ENCODE measurements at places on chromosomes 12 and 14. TPM values are rescaled to one million over a fixed set of nuclear protein-coding genes. Genes with fewer than 3 reads are reported as not detected.

DNA sequence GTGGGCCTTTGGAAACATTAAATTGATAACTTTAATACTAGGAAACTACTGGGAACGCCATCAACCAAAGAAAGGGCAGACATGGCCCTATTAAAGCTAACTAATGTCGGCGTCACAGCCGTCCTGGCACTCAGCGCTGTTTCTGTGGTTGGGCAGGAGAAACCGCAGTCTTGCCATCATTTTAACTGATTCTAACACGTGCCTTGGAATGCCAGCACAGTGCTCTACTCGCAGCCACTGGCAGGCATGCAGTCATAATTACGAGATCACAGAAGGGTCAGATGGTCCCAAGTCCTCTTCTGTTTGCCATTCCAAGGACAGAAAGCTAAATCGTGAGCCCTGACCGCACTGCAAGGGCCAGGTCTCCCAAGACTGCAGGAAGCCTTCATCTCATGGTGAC, 75.2 kb downstream of the RIMBP2 start:
- H3K27ac ChIP-seq: no peak overlapping the region
- peaks cover 6% of the 10 kb centered on the region for H3K27me3 ChIP-seq
- no peaks in the 10 kb centered on the region for H3K4me1 ChIP-seq
- no peaks in the 10 kb centered on the region for H3K36me3 ChIP-seq
- DNase-seq: no peak
- H3K4me3 ChIP-seq: no peak overlapping the region

GRCh38 chr14:104148433-104149277, 10.3 kb downstream of the KIF26A start:
- DNase-seq: no peak
- H3K27me3 ChIP-seq: peaks cover 9% of the 10 kb centered on the region
- no peak overlapping the region for H3K27ac ChIP-seq
- H3K4me3 ChIP-seq: no peak overlapping the region

GRCh38 chr12:115172521-115172920, 488.5 kb upstream of the TBX3 start:
- no peaks in the 10 kb centered on the region for H3K27me3 ChIP-seq
- H3K4me3 ChIP-seq: no peak overlapping the region
- H3K4me1 ChIP-seq: no peaks in the 10 kb centered on the region
- no peak overlapping the region for H3K27ac ChIP-seq

DNA sequence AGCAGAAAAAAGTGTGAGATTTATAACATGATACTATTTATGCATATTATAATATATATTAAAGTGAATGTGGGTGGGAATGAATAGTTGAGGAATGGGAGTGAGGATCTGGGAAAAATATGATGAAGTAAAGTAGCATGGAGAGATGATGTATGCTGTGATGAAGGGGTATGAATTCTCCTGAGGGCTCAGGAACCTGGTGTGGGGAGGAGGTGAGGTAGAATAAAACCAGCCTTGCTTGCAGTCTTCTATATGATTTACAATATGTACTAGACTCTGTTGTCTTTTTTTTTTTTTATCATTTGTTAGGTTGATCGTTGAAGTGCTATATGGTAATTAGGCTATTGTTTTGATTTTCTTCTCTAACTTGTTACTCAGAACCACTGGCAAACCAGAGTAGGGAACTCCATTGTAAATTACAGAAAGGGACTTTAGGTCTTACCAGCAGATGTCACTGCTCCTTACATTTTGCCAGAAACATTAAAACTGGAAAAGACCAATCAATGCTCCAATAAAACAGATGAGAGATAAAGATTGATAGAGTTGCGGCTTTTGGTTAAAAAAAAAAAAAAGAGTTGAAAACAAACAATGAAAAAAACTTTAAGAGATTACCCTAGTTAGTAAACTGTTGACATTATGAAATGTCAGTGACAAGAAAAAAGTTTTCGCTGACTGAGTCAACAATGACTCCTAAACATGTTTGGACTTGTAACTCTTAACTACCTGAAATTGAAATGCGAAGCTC, 39.9 kb downstream of the ATL1 start:
- peak; percentile 5 for DNase-seq
- H3K36me3 ChIP-seq: peaks cover 3% of the 10 kb centered on the region
- no peaks in the 10 kb centered on the region for H3K27me3 ChIP-seq
- H3K27ac ChIP-seq: peak overlapping the region; percentile 60
- no peaks in the 10 kb centered on the region for H3K4me1 ChIP-seq

Gene VASH1
- polyA plus RNA-seq: 0.05 TPM

Gene BLTP3B
- 22.9 TPM for polyA plus RNA-seq

GRCh38 chr12:13135371-13136178, 32.1 kb upstream of the GSG1 start:
- H3K36me3 ChIP-seq: no peaks in the 10 kb centered on the region
- no peak overlapping the region for H3K27ac ChIP-seq
- H3K4me3 ChIP-seq: no peak overlapping the region
- H3K4me1 ChIP-seq: no peaks in the 10 kb centered on the region
- no peaks in the 10 kb centered on the region for H3K27me3 ChIP-seq

GRCh38 chr14:76647697-76648298, 113.5 kb upstream of the VASH1 start:
- peak; percentile 11 for DNase-seq
- H3K4me3 ChIP-seq: no peak overlapping the region
- H3K27ac ChIP-seq: no peak overlapping the region

DNA sequence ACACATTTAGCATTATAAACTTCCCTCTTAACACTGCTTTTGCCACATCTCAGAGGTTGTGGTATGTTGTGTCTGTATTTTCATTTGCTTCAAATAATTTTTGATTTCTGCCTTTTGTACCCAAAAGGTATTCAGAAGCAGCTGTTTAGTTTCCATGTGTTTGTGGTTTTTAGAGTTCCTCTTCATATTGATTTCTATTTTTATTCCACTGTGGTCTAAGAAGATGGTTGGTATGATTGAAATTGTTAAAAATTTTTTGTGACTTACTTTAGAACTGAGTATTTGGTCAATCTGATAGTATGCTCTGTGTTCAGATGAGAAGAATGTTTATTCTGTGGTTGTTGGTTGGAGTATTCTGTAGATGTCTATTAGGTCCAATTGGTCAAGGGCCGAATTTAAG, 76.4 kb downstream of the IFNG-AS1 start:
- no peak for DNase-seq
- H3K4me3 ChIP-seq: peak overlapping the region; percentile 43
- H3K27ac ChIP-seq: peak overlapping the region; percentile 67
- H3K27me3 ChIP-seq: peaks cover 6% of the 10 kb centered on the region
- H3K4me1 ChIP-seq: peaks cover 61% of the 10 kb centered on the region

- no peak for DNase-seq
- no peak overlapping the region for H3K4me3 ChIP-seq
- H3K27ac ChIP-seq: no peak overlapping the region
- H3K27me3 ChIP-seq: no peaks in the 10 kb centered on the region
Observed at GRCh38 chr12:116027551-116027821, 250.0 kb downstream of the MED13L start.

GRCh38 chr12:97767347-97767746, 304.7 kb downstream of the RMST start:
- H3K27ac ChIP-seq: no peak overlapping the region
- no peaks in the 10 kb centered on the region for H3K36me3 ChIP-seq
- DNase-seq: no peak
- no peaks in the 10 kb centered on the region for H3K4me1 ChIP-seq

Gene WNT5B
- not detected for polyA plus RNA-seq

- no peaks in the 10 kb centered on the region for H3K4me1 ChIP-seq
- no peak for DNase-seq
- no peak overlapping the region for H3K27ac ChIP-seq
- H3K36me3 ChIP-seq: no peaks in the 10 kb centered on the region
- H3K4me3 ChIP-seq: no peak overlapping the region
Observed at GRCh38 chr12:2490831-2491230, 303.9 kb upstream of the FKBP4 start.

Gene CLEC4D
- polyA plus RNA-seq: 0.51 TPM

GRCh38 chr12:51915951-51916350, 8.6 kb downstream of the ACVRL1 start:
- H3K4me3 ChIP-seq: no peak overlapping the region
- no peak overlapping the region for H3K27ac ChIP-seq
- H3K36me3 ChIP-seq: no peaks in the 10 kb centered on the region
- H3K4me1 ChIP-seq: no peaks in the 10 kb centered on the region
- H3K27me3 ChIP-seq: no peaks in the 10 kb centered on the region

- H3K27ac ChIP-seq: no peak overlapping the region
- no peak overlapping the region for H3K4me3 ChIP-seq
- H3K4me1 ChIP-seq: peaks cover 12% of the 10 kb centered on the region
- H3K27me3 ChIP-seq: peaks cover 38% of the 10 kb centered on the region
- no peaks in the 10 kb centered on the region for H3K36me3 ChIP-seq
- DNase-seq: no peak
Observed at GRCh38 chr12:116664085-116664484, 73.8 kb downstream of the SPRING1 start.

GRCh38 chr14:43674273-43674672, 832.8 kb downstream of the FSCB start:
- no peak for DNase-seq
- no peak overlapping the region for H3K27ac ChIP-seq
- no peaks in the 10 kb centered on the region for H3K36me3 ChIP-seq
- H3K4me3 ChIP-seq: no peak overlapping the region

DNA sequence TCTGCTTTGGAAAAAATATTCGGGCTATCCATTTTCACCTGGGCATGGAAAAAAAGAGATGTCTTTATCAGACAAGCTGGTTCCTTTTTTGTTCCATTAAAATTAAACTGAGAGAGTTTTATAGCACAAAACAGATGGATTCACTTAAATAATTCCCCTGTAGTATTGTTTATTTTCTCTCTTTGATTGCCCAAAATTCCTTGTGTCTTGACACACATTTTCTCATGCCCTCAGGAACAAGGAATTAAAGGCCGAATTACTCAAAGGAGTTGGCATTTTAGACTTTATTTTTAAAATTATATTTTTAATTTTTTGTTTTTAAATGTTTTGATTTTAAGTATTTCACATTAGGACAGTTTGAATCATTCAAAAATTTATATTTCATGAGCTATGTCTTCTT, 69.6 kb upstream of the SLCO1C1 start:
- DNase-seq: no peak
- H3K4me1 ChIP-seq: no peaks in the 10 kb centered on the region
- no peak overlapping the region for H3K27ac ChIP-seq

GRCh38 chr14:99055816-99056215, 216.2 kb downstream of the BCL11B start:
- H3K4me3 ChIP-seq: no peak overlapping the region
- no peak overlapping the region for H3K27ac ChIP-seq
- H3K27me3 ChIP-seq: no peaks in the 10 kb centered on the region
- H3K4me1 ChIP-seq: no peaks in the 10 kb centered on the region
- DNase-seq: no peak
- no peaks in the 10 kb centered on the region for H3K36me3 ChIP-seq

Gene AICDA
- polyA plus RNA-seq: 0.79 TPM

Gene TPPP2
- polyA plus RNA-seq: not detected

DNA sequence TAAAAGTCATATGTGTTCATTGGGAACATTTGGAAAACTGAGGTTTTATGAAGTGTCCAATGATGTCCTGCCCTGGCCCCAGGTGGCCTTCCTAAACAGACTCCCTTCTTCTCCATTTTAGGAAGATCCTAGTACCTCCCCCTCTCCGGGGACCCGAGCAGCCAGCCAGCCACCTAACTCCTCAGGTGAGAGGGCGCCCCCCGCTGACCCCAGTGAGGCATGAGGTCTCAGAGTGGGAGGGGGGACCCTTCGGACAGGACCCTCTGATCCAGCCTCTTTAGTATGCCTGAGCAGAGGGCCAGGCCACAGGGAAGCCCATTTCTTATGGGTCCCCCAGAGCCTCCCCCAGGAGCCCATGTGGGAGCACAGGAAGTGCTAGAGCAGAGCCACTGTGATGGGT, 23.7 kb downstream of the DEGS2 start:
- peaks cover 5% of the 10 kb centered on the region for H3K36me3 ChIP-seq
- H3K27me3 ChIP-seq: no peaks in the 10 kb centered on the region
- H3K4me1 ChIP-seq: peaks cover 7% of the 10 kb centered on the region
- DNase-seq: no peak
- peak overlapping the region; percentile 63 for H3K27ac ChIP-seq

- no peaks in the 10 kb centered on the region for H3K36me3 ChIP-seq
- DNase-seq: peak; percentile 22
- H3K4me3 ChIP-seq: no peak overlapping the region
- no peaks in the 10 kb centered on the region for H3K4me1 ChIP-seq
Observed at GRCh38 chr12:54701940-54702592, 53.9 kb upstream of the DCD start.

DNA sequence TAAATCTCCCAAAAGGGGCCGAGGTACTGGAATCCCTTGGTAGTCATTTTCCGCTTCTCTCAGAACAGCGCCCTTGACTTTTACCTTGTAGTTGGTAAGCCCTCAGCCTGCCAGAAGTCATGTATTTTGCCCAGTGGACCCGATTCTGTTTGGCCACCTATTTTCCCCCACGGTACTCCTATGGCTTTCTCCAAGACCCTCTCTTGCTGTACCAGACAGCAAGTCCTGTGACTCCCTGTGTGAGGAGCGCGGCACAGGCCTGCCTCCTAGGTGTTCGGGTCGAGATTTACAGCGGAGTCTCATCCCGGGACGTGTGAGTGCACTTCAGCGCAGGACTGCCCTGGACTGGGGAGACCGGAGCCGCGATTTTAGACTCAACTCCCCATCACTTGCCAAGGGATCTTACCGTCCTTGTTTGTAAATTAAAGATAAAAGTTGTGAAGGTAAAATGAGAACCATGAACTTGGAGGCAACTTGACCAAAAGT, 1.1 kb upstream of the MBD6 start:
- peaks cover 9% of the 10 kb centered on the region for H3K36me3 ChIP-seq
- peaks cover 65% of the 10 kb centered on the region for H3K4me1 ChIP-seq
- peak overlapping the region; percentile 99 for H3K4me3 ChIP-seq
- DNase-seq: no peak
- H3K27ac ChIP-seq: peak overlapping the region; percentile 100

DNA sequence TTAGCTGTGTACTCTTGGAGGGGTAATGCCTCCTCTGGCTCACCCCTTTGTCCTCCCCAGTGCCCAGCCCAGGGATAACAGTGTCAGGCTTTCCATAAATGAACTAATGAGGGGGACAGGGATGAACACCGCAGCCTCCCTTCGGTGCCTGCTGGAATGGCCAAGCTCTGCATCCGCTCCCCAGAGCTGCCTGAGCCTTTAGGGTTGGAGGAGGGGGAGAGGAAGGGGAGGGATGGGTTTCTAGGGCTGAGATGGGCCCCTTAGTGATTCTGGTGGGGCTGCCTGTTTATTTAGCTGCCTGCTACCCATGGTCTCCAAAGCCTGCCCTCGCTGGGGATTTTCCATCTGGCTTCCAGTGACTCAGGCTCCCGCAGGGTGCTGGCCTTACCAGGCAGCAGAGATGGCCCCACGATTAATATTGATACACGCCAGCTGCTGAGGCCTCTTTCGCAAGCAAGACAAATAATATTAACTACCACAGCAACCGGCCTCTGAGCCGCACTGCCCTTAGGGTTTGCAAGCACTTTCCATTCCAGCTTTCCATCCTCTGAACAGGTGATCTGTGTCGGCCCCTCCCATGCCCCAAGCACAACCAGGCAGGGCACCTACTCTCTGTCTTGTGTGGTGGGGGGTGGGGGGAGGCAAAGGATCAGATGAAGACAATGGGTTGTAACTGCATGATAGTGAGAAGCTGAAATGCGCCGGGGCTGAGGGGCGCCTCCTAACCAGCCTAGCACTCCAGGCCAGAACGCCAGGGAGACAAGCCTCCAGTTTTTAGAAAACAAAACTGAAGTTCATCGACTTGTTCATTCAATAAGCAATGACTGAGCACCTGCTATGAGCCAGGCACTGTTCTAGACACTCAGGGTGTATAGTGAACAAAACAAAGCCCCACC, 56.7 kb downstream of the C14orf132 start:
- H3K4me3 ChIP-seq: no peak overlapping the region
- DNase-seq: no peak
- H3K27ac ChIP-seq: no peak overlapping the region

Data from naive B cell (primary cell).